ENCODE measurements at places on chromosomes 12 and 14.

DNA sequence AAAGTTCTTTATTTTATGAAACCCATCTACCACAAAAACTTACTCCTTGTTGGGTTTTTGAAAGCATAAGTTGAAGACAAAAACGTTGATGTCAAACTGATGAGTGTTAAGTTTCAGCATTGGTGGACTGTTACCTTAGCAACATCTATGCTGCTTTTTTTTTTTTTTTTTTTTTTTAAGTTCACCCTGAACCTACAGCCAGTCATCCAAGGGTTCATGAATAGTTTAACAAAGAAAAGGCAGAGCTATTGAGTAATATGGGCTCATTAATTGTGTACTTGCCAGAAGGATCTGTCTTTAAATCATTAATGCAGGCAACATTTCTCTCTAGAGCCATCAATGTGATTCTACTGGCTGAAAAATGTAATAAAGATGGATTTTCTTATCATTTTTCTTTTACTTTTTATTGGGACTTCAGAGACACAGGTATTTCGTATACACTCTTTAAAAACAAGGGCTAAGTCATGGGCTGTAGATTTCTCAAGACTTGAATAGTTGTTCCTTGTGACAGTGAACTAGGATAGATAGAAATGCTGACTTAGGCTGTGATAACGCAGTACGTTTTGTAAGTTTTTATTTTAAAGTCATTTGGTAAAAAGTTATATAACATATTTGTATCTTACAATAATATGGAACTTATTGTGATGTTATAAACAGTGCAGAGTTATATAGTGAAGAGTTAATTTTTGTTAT, at the start of gene PTPRQ:
Gene PTPRQ (plus strand): TSS at position 262 of the 693 bp plus-strand sequence. CDS start 111 bp downstream, at position 373.
- no peak for DNase-seq

DNA sequence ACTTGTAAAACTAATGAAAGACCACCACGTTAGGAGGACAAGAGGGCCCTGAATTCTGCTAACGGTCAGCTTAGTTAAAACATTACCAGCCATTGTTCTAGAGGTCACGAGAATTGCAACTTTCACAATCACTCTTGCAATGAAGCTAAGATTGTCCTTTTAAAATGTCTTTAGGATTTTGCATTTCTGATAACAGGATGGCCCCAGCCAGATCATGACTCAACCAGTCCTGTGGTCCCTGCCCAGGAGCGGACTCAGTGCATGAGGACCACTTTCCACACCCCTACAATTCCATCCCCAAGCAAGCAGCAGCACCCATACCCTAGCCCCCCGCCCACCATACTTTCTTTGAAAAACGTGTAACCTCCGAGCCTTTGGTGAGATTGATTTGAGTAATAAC, 28.7 kb downstream of the HSP90AA1 start:
- no peak for DNase-seq

- DNase-seq: no peak
These were observed 407.1 kb downstream of the TRHDE start for GRCh38 chr12:72679147-72679757.

- no peak for DNase-seq
These were observed 38.4 kb downstream of the IFNG start for GRCh38 chr12:68121143-68121542.

DNA sequence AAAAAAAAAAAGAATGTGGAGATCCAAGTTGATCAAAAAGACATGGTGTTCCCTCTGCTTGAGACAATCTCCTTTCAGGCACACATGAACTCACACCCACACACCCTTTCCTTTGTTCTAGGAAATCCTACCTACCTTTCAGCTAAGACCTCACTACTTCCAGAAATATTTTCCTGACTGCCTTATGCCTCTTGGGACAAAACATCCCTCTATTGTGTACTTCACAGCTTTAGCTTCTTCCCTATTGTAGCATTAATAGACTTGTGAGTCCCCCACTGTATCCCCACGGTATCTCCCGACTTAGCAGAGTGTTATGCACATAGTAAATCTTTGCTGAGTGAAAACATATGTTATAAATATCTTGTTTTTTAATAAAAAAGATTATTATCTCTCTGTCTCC, 44.9 kb upstream of the AEBP2 start:
- DNase-seq: no peak

DNA sequence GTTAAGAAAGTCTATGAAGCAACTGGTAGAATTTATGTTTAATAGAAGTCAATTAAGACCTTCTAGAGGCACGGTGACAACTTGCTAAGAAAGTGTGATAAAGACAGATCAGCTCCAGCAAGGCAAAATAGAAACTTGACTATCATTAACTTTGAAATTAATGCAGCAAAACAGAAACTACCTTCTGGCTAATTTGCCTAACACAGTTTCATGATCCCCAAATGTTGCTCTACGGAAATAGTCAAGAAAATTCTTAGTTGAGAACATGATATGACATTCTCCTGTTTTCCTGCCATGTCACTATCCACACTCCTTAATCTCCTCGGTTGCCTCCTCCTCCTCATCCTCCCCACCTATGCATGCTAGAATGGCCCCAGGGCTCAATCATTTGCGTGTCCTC, 4.2 kb downstream of the DENND5B start:
- no peak for DNase-seq

GRCh38 chr14:96166461-96167223, 38.0 kb upstream of the BDKRB2 start:
- no peak for DNase-seq

DNA sequence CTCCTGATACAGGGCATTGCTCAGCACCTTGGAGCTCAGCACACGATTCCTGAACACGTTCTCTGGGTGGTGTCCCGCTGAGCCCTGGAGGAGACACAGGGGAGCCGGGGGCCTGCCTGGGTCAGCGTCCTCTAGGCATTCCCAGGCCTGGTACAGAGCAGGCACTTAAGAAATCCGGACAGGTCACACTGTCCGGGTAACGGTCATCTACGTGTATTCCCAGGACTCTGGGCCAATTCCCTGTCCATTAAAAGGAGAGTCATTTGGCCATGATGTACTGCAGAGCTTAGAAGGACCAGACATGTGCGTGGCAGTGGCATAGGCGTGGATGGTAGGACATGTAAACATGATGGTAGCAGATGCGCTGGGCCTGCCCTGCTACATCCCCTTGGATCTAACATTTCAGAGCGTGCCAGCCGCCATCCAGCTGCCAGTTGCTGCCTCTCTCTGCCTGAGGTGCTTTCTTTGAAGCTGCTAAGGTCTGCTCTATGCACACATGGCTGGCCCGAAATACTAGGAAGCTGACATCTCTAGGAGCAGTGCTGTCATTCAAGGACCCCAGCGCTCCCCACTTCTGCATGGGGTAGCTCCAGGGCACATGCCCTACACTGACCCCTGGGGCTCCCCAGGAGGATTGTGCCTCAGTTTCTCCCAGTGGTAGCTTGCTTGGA, 273.1 kb upstream of the RTL1 start:
- no peak for DNase-seq
